ENCODE measurements at places on chromosomes 6 and 20. TPM values are rescaled to one million over a fixed set of nuclear protein-coding genes. Genes with fewer than 3 reads are reported as not detected.

GRCh38 chr6:42045538-42046460, 4.5 kb upstream of the TAF8 start:
- H3K36me3 ChIP-seq = peaks cover 9% of the 10 kb centered on the region
- H3K27ac ChIP-seq = peak overlapping the region; percentile 95
- peak; percentile 99 for DNase-seq
- no peaks in the 10 kb centered on the region for H3K27me3 ChIP-seq

- H3K4me3 ChIP-seq = no peak overlapping the region
- no peak for DNase-seq
- no peaks in the 10 kb centered on the region for H3K27me3 ChIP-seq
- no peaks in the 10 kb centered on the region for H3K4me1 ChIP-seq
Observed at GRCh38 chr20:10521068-10521831, 86.1 kb downstream of the SLX4IP start.

DNA sequence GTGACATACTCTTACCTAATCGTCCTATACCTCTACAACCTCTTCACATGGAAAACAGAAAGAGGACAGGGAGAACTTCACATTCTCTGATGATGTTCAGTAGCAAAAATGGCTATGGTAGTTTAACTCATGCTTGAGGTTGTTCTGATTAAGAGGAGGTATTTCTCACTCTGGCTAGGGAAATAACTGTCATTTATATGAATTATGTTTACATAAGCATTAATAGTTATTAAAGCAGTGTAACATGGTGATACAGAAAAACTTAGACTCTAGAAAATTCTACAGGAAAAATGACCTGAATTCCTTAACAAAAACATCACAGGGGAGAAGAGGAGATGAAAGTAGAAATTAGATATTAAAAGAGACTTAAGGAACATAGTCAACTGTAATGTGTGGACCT, 57.3 kb downstream of the MAP3K5 start:
- DNase-seq = no peak
- no peak overlapping the region for H3K4me3 ChIP-seq
- peaks cover 20% of the 10 kb centered on the region for H3K4me1 ChIP-seq
- no peak overlapping the region for H3K27ac ChIP-seq
- no peaks in the 10 kb centered on the region for H3K27me3 ChIP-seq
- H3K36me3 ChIP-seq = no peaks in the 10 kb centered on the region

DNA sequence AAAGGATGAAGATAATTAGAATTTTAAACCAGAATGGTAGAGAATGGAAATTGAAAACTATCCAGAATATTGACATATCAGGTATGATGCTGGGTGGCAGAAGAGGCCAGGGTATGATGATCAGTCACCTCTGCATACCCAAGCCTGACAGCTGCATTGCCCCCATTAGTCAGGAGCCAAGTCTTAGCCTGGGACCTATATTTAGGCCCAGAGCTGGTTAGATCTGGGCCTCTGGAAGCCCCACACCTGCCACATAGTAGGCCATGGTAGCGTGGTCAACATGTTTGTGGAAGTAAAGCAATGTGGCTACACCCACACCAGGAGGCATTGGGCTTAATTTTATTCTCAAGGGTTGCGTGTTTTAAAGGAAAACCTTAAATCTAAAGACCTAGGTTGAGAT, 32.1 kb upstream of the CALHM6 start:
- H3K36me3 ChIP-seq = peaks cover 78% of the 10 kb centered on the region
- no peaks in the 10 kb centered on the region for H3K27me3 ChIP-seq
- H3K4me3 ChIP-seq = no peak overlapping the region
- H3K27ac ChIP-seq = no peak overlapping the region

DNA sequence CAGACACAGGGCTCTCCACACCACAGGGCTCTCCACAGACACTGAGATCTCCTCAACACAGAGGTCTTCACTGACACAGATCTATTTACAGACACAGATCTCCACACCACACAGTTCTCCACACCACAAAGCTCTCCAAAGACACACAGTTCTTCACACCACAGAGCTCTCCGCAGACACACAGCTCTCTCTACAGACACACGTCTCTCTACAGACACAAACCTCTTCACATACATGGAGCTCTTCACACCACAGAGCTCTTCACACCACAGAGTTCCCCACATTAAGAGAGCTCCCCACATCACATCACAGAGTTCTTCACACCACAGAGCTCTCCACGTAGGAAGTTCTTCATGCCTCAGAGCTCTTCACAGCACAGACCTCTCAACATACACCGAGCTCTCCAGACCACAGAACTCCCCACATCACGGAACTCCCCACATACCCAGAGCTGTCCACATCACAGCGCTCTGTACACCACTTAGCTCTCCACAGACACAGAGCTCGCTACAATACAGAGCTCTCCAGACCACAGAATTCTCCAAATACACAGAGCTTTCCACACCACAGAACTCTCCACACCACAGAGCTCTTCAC, 53.9 kb downstream of the ERMARD start:
- no peak overlapping the region for H3K27ac ChIP-seq
- peaks cover 15% of the 10 kb centered on the region for H3K4me1 ChIP-seq
- H3K4me3 ChIP-seq = no peak overlapping the region

GRCh38 chr6:25404693-25405169, 125.6 kb downstream of the CARMIL1 start:
- no peak for DNase-seq
- H3K27ac ChIP-seq = peak overlapping the region; percentile 74
- no peaks in the 10 kb centered on the region for H3K27me3 ChIP-seq
- H3K36me3 ChIP-seq = no peaks in the 10 kb centered on the region
- peaks cover 50% of the 10 kb centered on the region for H3K4me1 ChIP-seq

GRCh38 chr6:155187994-155188706, 75.7 kb upstream of the CLDN20 start:
- no peak overlapping the region for H3K27ac ChIP-seq
- peaks cover 7% of the 10 kb centered on the region for H3K4me1 ChIP-seq
- H3K4me3 ChIP-seq = no peak overlapping the region
- no peaks in the 10 kb centered on the region for H3K27me3 ChIP-seq

GRCh38 chr6:111804627-111805235, 68.5 kb downstream of the FYN start:
- H3K4me3 ChIP-seq = no peak overlapping the region
- no peak for DNase-seq
- H3K27ac ChIP-seq = peak overlapping the region; percentile 77
- H3K4me1 ChIP-seq = peaks cover 94% of the 10 kb centered on the region
- no peaks in the 10 kb centered on the region for H3K27me3 ChIP-seq

- H3K4me1 ChIP-seq = no peaks in the 10 kb centered on the region
- H3K4me3 ChIP-seq = no peak overlapping the region
- no peak for DNase-seq
Observed at GRCh38 chr6:44917430-44917829, 410.7 kb upstream of the RUNX2 start.

DNA sequence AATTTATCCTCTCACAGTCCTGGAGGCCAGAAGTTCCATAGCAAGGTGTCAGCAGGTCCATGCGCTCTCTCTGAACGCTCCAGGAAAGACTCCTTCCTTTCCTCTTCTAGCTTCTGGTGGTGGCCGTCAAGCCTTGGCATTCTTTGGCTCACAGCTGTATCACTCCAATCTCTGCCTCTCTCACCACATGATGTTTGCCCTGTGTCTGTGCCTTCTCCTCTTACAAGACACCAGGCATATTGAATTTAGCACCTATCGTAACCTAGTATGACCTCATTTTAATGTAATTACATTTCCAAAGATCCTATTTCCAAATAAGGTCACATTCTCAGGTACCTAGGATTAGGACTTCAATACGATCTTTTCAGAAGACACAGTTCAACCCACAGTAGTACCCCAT, 428.5 kb downstream of the CD83 start:
- H3K36me3 ChIP-seq = no peaks in the 10 kb centered on the region
- peaks cover 12% of the 10 kb centered on the region for H3K4me1 ChIP-seq
- no peak for DNase-seq
- H3K4me3 ChIP-seq = no peak overlapping the region
- H3K27ac ChIP-seq = no peak overlapping the region

GRCh38 chr6:6402591-6402990, 82.1 kb upstream of the F13A1 start:
- H3K36me3 ChIP-seq = no peaks in the 10 kb centered on the region
- H3K27me3 ChIP-seq = no peaks in the 10 kb centered on the region
- no peak overlapping the region for H3K27ac ChIP-seq
- DNase-seq = no peak
- H3K4me1 ChIP-seq = peaks cover 7% of the 10 kb centered on the region
- H3K4me3 ChIP-seq = no peak overlapping the region

- peak; percentile 59 for DNase-seq
- peaks cover 65% of the 10 kb centered on the region for H3K36me3 ChIP-seq
- H3K27me3 ChIP-seq = no peaks in the 10 kb centered on the region
- peaks cover 38% of the 10 kb centered on the region for H3K4me1 ChIP-seq
- H3K27ac ChIP-seq = no peak overlapping the region
Observed at GRCh38 chr20:58986968-58987517, 6.0 kb downstream of the NELFCD start.

- no peak for DNase-seq
- H3K27me3 ChIP-seq = no peaks in the 10 kb centered on the region
- no peak overlapping the region for H3K27ac ChIP-seq
- no peaks in the 10 kb centered on the region for H3K4me1 ChIP-seq
- no peaks in the 10 kb centered on the region for H3K36me3 ChIP-seq
Observed at GRCh38 chr6:160386869-160387530, 38.8 kb downstream of the SLC22A3 start.

DNA sequence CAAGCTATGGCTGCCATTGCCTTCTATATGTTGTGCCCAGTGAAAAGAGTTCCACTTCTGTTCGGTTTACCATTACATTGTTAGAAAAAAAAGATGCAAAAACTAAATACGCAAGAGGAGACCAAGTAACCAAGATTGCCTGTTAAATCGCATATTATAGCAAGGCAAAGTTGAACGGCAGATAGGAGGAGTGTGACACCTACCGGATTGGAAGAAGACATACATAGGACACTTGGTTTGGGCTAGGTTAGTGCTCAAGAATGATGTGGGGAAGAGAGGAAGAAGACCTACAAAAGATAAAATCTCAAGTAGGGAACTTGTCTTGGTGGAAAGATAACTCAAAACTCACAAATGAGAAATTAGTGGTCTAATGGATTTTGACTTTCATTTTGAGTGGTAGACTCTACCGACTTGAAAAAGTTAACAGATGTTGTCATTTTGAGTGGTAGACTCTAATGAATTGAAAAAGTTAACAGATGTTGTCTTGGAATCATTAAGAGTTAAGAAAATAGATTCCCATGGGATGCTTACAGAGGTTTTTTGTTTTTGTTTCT, 95.5 kb downstream of the F13A1 start:
- H3K4me1 ChIP-seq = no peaks in the 10 kb centered on the region
- no peaks in the 10 kb centered on the region for H3K27me3 ChIP-seq
- no peaks in the 10 kb centered on the region for H3K36me3 ChIP-seq
- no peak for DNase-seq

GRCh38 chr20:36030149-36030548, 61.8 kb downstream of the CNBD2 start:
- no peak for DNase-seq
- H3K36me3 ChIP-seq = no peaks in the 10 kb centered on the region
- no peaks in the 10 kb centered on the region for H3K4me1 ChIP-seq
- H3K27ac ChIP-seq = no peak overlapping the region

GRCh38 chr6:125246566-125246965, 55.2 kb downstream of the HDDC2 start:
- no peak for DNase-seq
- H3K27me3 ChIP-seq = no peaks in the 10 kb centered on the region
- no peak overlapping the region for H3K27ac ChIP-seq
- H3K36me3 ChIP-seq = no peaks in the 10 kb centered on the region
- H3K4me1 ChIP-seq = no peaks in the 10 kb centered on the region

DNA sequence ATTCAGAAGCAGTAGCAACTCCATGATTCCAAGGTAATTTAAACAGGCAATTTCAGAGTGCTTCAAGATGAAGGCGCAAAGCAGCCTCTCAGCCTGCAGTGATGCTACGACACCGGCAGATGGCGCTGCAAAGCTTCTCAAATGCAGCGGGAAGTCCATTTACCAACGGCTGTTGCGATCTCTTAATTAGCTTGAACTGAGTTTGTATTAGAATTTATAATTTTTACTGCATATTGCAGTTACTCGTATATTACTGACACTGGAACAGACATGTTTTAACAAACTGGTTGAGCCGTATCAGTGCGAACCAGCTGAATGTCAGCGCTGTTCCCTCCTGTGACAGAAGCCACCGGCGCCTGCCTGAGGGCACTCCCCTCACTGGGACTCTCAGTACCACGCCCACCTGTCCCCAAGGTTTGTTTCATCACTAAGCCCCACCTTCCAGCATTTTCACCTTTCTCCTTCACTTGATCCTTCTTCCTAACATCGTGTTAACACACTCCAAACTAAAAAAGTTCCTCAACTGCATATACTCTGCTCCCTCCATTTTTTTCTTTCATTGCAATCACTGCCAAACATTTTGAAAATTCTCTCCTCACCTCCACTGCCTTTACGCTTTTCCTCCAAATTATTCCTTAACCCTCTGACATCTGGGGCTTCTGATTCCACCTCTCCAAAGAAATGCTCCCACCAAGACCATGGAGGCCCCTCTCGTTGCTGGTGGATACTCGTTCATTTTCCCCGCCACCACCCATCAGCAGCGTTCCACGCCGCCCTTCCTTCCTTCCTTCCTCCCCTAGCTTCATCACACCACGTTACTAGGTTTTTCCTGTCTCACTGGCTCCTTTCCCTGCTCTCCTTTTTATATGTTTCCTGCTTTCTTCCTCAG, 14.5 kb downstream of the GNL1 start:
- H3K27me3 ChIP-seq = no peaks in the 10 kb centered on the region
- H3K4me3 ChIP-seq = peak overlapping the region; percentile 69
- peaks cover 31% of the 10 kb centered on the region for H3K4me1 ChIP-seq
- peak overlapping the region; percentile 83 for H3K27ac ChIP-seq
- no peaks in the 10 kb centered on the region for H3K36me3 ChIP-seq

DNA sequence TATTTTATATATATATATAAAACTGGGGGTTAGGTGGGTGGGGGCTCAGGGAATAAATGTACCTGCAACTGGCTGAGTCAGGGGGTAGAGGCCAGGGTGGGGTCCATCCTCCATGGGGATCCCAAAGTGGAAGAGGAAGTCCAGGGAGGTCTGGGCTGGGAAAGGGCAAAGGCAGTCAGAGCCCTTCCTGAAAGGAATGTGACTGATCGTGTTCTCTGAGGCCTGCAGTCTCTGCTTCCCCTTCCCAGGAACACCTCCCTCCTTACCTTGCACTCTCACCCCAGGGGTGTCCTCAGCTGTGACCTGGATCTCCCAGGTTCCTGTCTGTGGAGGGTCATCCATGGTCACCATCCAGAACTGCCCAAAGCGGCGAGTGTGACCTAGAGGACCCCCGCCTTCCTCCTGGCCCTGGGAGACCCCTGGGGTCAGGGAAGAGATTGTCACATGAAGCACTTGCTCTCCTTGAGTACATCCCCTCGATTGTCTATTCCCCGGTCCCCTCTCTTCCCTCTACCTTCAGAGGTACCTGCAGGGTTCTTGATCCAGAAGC, 4.7 kb downstream of the SAPCD1 start:
- peak; percentile 46 for DNase-seq
- H3K4me1 ChIP-seq = peaks cover 40% of the 10 kb centered on the region
- no peaks in the 10 kb centered on the region for H3K36me3 ChIP-seq
- H3K27ac ChIP-seq = no peak overlapping the region

The GJA10 gene
- total RNA-seq = not detected

The KCNK16 gene
- not detected for total RNA-seq

The PARD6B gene
- 7.5 TPM for total RNA-seq

The NKX2-4 gene
- total RNA-seq = not detected

The SLC2A10 gene
- total RNA-seq = 3.0 TPM
